Karpas-422 (cell line): ENCODE measurements at places on chromosomes 2 and 18.

- no peak for DNase-seq
Observed at GRCh38 chr18:78621141-78621755, 358.4 kb upstream of the SALL3 start.

DNA sequence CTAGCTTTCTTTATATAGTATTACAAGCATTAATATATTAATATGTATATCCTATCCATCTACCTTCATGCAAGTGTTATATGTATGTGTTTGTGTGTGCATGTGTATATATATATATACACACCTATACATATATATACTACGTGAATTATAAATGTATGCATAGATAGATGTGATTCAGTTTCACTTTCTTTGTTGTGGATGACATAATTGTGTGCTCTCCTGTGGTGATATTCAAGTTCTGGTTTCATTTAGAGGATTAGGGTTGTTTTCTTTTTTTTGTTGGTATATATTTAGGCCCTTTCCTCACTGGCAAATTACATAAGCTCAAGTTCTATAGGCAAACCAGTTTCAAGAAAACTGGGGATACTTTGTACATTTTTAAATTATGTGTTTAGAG, 225.7 kb upstream of the FANCL start:
- no peak for DNase-seq

GRCh38 chr2:171289316-171289715, 128.6 kb upstream of the TLK1 start:
- no peak for DNase-seq

- peak; percentile 56 for DNase-seq
Observed at GRCh38 chr2:31234683-31235503, 941 bp downstream of the EHD3 start.

- DNase-seq = no peak
Observed at GRCh38 chr18:74951165-74951760, 257.7 kb downstream of the PTGR3 start.

- peak; percentile 64 for DNase-seq
Observed at GRCh38 chr2:118309946-118310680, 221.8 kb downstream of the INSIG2 start.

- no peak for DNase-seq
Observed at GRCh38 chr2:29398384-29399237, 283.4 kb downstream of the CLIP4 start.

DNA sequence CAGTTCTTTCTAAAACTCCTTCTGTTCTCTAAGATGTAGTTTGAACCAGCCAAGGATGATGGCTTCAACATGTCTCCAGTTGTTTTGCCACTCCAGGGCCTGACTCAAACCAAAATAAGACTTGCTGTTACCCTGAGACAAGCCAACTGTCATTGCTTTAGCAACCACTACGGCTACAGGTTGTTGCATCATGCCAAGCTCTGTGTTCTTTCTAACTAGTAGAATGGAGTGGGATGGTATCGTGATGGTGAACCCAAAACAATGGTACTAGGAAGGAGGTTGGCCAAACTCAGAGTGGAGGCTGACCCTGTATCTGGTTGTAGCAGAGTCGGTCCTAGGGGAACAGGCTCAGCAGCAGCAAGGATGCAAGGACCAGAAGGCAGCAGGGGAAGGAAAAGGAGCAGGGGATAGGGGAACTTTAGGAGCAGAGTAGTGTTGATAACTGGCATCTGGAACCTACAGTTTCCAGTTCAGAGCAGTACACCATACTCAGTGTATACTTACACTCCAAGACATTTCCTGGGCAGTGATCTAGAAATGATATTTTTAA, 51.6 kb downstream of the PDK1 start:
- DNase-seq = no peak
